Amniotic stem cell (primary cell): ENCODE measurements at places on chromosomes 5 and 9.

DNA sequence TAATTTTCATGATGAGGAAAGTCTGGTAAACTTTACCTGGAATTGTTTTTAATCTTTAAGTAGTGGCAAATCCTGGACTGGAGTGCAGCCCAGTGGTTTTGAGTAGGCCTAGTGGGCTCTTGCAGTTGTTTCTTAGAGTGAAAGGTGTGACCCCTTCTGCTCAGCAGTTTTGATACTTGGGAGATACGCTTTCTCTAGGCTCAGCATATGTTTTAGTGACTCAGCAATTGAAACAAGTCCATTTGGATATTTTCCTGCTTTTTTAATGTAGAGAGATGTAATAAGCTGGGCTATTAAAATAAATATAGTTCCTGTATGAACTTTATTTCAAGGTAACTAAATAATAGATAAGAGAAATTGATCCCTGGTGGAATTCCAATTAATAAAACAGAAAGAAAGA is 6.0 kb downstream of the POLR3G start:
- no peak for DNase-seq

GRCh38 chr5:68994645-68995044 is 99.2 kb upstream of the SLC30A5 start:
- no peak for DNase-seq

- no peak for DNase-seq
Observed at GRCh38 chr9:98010445-98010844, 27.3 kb downstream of the ANP32B start.

- no peak for DNase-seq
Observed at GRCh38 chr5:83839788-83840187, 119.1 kb upstream of the HAPLN1 start.

DNA sequence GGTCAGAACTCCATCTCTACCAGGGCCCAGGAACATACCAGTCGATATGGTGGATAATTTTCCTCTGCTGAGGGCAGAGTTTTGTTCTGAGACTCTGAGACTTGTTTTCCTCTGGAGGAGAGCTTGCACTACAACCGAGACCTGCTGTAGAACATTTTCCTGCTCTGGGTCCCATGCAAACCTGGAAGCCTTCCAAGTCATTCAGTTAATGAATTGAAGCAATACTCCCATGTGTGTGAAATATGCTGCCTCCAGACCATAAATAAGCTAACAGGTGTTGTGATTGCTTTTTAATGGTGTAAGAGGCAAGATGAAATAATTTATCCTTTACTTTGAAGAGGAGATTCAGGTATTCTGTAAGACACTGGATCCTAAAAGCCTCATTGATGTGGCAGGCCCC is 372.8 kb downstream of the TMEM167A start:
- DNase-seq = no peak

DNA sequence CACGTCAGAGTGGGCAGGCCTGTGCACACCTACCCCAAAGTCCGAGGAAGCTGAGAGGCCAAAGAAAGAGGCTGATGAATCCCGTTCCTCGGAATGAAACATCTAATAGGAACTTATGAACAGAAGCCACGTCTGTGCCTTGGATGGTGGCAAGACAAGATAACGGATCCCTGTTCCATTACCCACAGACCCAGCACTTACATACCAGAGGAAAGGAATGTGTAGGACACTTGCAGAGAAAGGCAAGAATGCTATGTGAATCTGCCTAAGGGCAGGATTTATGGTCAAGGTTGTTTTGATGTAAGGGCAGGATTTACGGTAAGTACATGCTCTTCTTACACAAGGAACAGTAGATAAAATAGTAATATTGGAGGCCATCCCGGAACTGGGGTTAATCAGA is 93.2 kb downstream of the WDR41 start:
- DNase-seq = no peak

GRCh38 chr5:172929371-172929838 is 29.8 kb upstream of the RPL26L1 start:
- DNase-seq = peak; percentile 42

- no peak for DNase-seq
Observed at GRCh38 chr9:24590432-24590831, 44.7 kb upstream of the IZUMO3 start.

GRCh38 chr5:74272831-74273451 is 367.6 kb downstream of the ENC1 start:
- DNase-seq = no peak

GRCh38 chr9:27487927-27488326 is 36.2 kb upstream of the IFNK start:
- DNase-seq = no peak

GRCh38 chr5:30042677-30043076 is 1150.8 kb upstream of the CDH6 start:
- no peak for DNase-seq

GRCh38 chr9:17824616-17825264 is 245.9 kb downstream of the SH3GL2 start:
- no peak for DNase-seq

DNA sequence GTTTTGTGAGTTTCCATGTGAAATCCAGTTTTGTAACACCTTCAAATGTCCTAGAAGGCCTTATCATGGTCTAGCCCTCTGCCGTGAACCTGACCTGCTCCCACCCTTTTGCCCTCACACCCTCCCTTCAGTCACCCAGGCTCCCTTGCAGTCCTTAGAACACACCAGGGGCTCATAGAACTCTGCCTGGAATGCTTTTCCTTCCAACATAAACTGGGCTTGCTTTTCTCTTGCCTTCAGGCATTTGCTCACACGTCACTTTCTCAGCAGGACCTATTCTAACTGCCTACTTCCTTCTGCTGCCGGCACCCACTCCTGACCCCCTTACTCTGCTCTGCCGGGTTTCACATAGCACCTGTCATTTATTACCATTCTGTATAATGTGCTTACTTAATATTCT is 111.9 kb downstream of the PDE8B start:
- no peak for DNase-seq

- DNase-seq = no peak
Observed at GRCh38 chr9:35659340-35659739, 1.2 kb downstream of the CCDC107 start.

DNA sequence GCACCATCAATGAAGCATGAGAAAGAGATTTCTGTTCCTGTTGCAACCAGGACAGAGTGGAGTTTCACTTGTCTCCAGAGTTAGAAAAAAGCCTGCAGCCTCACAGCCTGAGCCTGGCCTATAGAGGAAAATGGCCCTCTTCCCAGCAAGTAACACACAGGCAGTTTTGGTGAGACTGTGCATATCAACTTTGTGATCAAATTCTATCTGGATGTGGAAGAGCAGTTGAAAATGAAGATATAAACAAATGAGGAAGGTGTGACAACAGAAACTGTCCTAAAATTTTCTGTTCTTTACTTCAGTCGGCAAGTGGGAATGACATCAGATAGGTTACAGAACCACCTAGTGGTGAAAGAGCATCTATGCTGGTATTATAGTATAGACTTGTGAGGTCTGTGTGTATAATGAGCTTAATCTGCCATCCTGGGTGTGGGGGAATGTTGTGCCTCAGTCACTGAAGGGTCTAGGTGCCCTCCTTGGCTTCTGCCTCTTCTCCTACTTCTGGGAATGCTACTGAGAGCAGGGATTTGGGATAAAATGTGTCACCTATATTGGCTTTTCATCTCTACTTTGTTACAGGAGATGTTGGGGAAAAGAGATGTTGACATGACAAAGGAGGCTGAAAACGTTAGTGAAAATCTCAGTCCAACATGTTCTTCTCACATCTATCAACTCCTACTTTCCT is 28.2 kb downstream of the YIPF5 start:
- DNase-seq = peak; percentile 30

GRCh38 chr5:168728546-168729211 is 149.5 kb upstream of the PANK3 start:
- no peak for DNase-seq

GRCh38 chr5:38783011-38783561 is 62.7 kb upstream of the OSMR start:
- DNase-seq = peak; percentile 66

DNA sequence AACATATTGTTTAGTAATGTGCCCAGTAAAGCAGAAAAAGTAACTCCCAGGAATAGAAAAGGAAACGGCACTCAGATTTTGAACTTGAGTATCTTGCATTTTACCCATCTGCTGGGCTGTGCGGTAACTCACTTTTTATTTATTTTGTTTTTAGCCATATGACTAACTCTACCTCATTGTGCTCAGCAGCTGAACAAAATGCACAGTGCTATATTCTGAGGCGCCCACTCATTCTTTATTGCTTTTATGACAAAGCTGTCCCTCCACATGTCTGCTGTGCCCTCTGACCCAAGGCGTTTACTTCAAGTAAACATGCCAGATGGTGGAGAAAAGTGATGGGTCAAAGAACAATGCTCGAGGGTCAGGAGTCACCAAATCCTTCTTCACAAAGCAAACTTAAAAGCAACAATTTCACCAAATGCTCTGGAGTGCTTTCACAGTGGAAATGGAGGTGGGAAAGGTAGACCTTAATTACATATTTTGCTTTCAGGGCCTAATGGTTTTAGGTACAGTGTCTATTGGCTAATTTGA is 215.2 kb upstream of the ELAVL2 start:
- DNase-seq = no peak

- DNase-seq = no peak
Observed at GRCh38 chr5:7857926-7858632, 7.1 kb upstream of the CFAP90 start.

- no peak for DNase-seq
Observed at GRCh38 chr9:86734771-86735170, 212.5 kb downstream of the GAS1 start.

DNA sequence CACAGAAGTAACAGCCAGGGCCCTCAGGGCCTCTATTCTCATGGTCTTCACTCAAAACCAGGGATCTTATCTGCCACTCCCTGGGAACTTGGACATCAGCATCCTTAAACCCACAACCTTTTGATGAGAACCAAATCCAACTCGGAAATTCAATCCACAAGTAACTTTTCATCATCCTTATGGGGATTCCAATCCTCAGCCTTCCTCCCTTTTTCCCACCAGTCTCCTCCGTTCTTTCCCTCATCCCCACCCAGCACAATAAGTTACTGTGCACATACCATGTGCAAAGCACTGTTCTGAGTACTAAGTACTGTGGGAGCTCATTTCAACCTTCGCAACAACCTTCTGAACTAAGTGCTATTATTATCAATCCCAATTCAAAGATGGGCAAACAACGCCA is 17.0 kb downstream of the GOLPH3 start:
- DNase-seq = no peak

- DNase-seq = peak; percentile 13
Observed at GRCh38 chr9:34072868-34073590, 24.3 kb upstream of the UBAP2 start.

- no peak for DNase-seq
Observed at GRCh38 chr5:97874491-97874890, 691.4 kb upstream of the RIOK2 start.

DNA sequence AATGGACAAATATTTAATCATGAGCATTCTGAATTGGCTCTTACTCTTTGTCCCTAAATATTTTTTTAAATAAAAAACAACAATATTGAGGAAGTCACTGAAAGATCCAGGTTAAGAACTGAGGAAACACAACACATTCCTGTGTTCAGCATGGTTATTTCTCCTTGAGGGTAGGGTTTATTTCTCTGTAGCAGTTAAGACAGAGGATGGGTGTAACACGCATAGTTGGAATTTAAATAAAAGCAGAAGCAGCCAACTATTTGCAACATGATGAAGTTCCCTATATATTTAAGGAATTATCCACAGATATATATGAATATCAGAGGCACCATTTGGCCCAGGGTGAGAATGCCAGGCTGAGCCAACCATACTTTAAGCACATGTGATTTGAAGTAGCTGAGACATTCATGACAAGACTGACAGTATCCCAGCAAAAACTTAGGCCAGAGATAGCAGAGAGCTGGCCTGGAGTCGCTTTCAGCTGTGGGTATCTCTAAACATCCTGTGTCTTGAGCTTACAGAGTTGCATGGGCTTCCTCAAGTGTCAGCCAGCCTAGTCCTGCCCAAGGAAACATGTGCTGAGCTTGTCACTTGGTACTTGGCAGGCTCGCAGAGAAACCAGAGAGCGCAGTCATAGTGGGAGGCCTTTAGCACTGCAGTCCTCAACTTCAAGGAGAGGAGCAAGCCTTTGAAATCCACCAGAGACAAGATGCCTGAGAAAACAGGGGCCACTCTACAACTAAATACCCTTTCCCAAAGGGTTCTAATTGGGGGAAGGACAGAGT is 43.6 kb downstream of the SEMA5A start:
- no peak for DNase-seq

GRCh38 chr5:57216714-57217113 is 42.9 kb downstream of the GPBP1 start:
- DNase-seq = peak; percentile 52

DNA sequence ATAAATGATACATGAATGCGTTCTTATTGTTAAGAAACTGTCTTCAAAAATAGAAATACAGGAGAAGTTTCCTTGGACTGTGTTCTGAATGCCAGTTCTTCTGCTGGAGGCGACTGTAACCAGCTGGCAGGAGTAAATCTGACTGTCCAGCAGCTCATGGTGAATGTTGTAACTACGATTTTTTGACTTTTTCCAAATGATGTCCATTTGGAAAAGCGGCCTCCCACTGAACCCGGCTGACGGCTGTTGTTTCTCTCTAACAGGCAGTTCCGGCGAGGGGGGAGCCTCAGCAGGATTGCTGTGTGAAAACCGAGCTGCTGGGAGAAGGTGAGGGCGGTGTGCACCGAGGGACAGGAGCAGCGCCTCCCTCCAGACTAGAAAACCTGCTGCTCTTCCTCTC is 91.9 kb downstream of the EHMT1 start:
- no peak for DNase-seq

DNA sequence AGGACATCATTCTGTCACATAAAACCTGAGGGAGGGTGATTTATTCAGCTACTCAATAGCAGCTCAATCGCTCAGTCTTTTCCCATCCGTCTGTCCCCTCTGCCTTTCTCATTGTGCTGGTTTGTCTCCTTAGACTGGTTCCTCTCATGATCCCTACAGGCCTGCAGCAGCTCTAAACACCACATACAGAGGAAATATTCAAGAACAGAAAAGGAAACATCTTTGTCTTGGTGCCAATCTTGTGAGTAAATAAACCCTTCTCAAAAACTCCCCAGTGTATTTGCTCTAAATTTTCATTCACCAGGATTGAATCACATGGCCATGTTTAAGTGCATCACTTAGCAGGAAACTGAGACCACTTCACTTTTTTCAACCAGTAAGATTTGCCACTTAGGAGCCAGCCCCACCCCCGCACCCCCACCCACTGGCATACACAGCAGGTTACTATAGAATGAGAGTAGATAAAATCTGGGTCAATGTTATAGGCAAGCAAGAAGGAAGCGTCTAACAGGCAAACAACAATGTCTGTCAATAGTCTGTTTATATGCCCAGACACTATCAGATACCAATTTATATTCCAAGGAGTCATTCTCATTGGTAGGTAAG is 895.5 kb upstream of the DMAC1 start:
- DNase-seq = no peak

DNA sequence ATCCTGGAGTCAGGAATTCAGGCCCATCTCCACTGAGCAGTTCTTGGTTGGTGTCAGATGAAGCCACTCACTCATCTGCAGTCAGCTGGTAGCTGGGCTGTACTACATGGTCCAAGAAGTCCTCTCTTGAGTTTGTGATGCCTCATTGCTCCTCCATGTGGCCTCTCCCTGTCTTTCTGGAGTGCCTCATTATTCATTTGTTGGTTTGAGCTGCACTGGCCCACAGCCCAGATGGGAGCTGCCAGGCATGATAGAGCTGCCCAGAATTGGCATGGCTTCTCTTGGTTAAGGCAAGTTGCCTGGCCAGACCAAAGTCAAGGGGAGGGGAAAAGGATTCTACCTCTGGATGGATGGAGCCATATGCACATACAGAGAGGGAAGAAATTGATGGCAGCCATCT is 8.0 kb downstream of the PTCD2 start:
- no peak for DNase-seq

- DNase-seq = no peak
Observed at GRCh38 chr5:5380298-5380697, 42.2 kb upstream of the ICE1 start.
